ENCODE measurements at places on chromosomes 3 and 15.

GRCh38 chr3:23659274-23659673, 146.5 kb upstream of the UBE2E1 start:
- H3K27me3 ChIP-seq = no peaks in the 10 kb centered on the region
- no peak for DNase-seq
- no peaks in the 10 kb centered on the region for H3K36me3 ChIP-seq
- H3K4me3 ChIP-seq = no peak overlapping the region
- no peak overlapping the region for H3K27ac ChIP-seq

- no peak for DNase-seq
- H3K27me3 ChIP-seq = no peaks in the 10 kb centered on the region
- peaks cover 22% of the 10 kb centered on the region for H3K4me1 ChIP-seq
- no peaks in the 10 kb centered on the region for H3K36me3 ChIP-seq
These were observed 222.2 kb upstream of the ATP11B start for GRCh38 chr3:182570946-182571594.

GRCh38 chr3:61631108-61631769, 69.9 kb downstream of the PTPRG start:
- H3K27ac ChIP-seq = no peak overlapping the region
- H3K27me3 ChIP-seq = no peaks in the 10 kb centered on the region
- no peak for DNase-seq

DNA sequence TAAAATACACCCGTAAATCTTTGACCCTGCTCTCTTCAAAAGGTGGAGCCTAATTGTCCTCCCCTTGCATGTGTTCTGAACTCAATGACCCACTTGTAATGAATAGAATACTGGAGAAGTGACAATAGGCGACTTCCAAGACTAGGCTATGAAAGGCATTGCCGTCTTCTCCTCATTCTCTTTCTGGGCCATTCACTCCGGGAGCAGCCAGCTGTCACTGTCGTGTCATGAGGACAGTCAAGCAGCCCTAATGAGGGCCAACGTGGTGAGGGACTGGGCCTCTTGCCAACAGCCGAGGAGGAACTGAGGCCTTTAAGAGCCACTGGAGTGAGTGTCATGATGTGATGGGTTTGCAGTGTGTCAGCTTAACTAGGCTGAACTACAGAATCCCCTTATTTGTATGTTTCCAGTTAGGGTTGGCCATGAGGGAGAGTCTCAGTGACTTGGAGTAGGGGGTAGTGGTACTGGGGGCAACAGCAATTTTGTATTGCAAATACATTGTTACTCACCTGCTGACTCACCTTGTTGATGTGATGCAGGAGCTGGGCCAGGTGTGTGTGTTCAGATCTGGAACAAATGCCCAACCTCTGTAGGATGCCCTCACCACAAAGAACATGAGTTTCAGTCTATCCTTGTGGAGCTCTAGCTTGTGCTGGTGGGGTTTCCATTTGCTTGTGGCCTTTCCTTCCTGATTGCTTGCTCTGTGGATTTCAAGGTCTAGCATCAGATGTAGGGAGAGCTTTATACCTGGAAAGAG, 188.5 kb upstream of the PROK2 start:
- H3K4me3 ChIP-seq = no peak overlapping the region
- H3K27me3 ChIP-seq = no peaks in the 10 kb centered on the region
- no peak overlapping the region for H3K27ac ChIP-seq
- no peak for DNase-seq
- no peaks in the 10 kb centered on the region for H3K4me1 ChIP-seq

DNA sequence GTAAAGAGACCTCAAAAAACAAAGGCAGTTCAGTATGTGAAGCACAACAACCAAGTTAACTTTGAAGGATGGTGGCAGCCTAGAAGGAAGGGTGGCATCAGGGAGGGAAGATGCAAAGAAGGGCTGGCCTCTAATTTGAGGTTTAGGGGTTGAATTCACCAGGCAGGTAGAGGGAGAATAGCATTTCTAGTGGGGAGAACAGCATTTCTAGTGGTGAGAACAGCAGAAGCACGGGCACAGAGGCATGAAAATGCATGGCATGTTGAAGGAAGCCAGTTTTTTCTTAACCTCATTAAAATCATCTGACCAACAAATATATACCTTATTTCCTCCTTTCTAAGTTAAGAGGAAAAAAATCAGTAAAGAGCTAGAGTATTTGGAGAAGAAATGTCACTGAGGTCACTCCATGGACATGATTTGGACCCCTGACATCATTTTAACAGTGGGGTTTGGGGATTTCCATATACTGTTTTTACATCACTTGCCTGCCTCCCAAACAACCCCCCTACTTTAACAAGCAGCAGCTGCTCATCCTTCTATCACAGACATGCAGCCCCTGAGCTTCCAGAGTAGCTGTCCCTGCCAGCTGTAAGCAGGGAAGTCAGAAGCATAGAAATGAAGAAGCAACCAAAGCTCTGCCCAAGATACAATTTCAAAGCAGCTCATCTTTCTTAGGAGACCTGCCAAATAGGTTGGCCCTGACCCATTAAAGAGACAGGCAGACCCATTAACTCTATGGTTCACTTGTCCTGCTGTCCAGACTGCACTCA, 2.4 kb upstream of the POPDC2 start:
- peak overlapping the region; percentile 82 for H3K27ac ChIP-seq
- H3K4me1 ChIP-seq = peaks cover 54% of the 10 kb centered on the region
- no peak overlapping the region for H3K4me3 ChIP-seq
- peaks cover 4% of the 10 kb centered on the region for H3K36me3 ChIP-seq

DNA sequence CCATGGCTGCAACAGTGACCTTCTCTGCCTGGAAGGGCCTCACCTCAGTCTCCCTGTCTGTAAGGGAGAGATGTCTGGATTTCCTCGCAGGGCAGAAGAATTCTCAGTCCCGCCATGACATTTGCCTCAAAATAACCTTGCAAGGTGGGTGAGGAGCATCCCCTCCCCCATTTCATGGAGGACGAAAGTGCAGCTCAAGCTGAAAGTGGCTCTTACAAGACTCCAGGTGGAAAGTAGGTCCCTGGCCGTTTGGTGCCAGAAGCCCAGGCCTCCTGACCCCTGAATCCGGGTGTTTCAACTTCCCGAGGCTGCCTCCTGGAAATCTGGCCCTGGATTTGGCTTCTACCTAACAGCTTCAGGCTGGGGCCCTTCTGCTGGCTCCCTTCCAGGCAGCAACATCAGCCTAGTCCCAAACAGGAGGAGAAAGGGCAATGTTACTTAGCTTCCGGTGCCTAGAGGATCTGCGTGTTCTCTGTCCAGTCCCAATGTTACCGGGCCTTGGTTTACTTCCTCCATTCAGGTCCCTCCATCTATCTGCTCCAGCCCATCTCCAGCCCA, 769 bp upstream of the CSPG4 start:
- H3K4me1 ChIP-seq = peaks cover 77% of the 10 kb centered on the region
- H3K27me3 ChIP-seq = no peaks in the 10 kb centered on the region
- H3K36me3 ChIP-seq = no peaks in the 10 kb centered on the region
- H3K27ac ChIP-seq = peak overlapping the region; percentile 96
- peak overlapping the region; percentile 78 for H3K4me3 ChIP-seq

- DNase-seq = no peak
- no peak overlapping the region for H3K4me3 ChIP-seq
- no peaks in the 10 kb centered on the region for H3K27me3 ChIP-seq
- H3K27ac ChIP-seq = no peak overlapping the region
- H3K4me1 ChIP-seq = no peaks in the 10 kb centered on the region
These were observed 67.2 kb upstream of the GCSAM start for GRCh38 chr3:112200317-112200666.

DNA sequence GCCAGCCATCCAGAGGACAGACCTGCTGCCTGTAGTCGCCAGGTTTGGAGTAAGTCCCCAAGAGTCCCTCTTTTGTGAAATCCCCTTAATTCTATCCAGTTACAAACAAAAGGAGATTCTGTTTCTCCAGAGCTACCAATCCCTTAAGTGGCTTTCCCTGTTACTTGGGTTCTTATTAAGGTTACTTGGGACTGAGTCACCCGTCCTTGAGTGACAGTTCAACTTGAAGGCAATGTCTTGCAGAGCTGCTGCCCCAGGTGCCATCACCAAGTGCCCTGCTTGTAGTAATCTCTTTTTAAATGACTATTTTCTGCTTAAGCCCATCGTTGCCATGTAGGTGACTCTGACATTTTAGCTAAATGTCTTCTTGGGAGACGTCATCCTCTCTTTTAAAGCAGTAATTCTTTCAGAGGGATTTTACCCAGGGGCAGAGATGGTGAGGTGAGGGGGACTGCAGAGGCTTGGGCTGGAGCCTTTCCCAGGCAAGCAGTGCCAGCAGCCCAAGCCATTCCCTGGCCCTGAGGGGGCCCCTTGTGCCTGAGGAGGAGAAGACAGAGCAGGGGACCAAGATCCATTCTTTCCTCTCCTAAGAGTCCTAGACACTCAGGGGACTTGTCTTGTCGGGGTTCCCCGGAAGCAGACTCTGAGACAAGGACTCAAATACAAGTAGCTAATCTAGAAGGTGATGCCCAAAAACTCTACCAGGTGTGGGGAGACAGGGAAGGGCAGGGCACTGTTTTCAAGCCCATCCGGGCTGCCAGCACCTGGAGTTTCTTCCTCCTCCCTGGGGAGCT, 253.7 kb downstream of the PLCL2 start:
- H3K27ac ChIP-seq = no peak overlapping the region
- H3K27me3 ChIP-seq = no peaks in the 10 kb centered on the region
- no peak for DNase-seq
- no peaks in the 10 kb centered on the region for H3K4me1 ChIP-seq
- no peaks in the 10 kb centered on the region for H3K36me3 ChIP-seq

- H3K4me3 ChIP-seq = no peak overlapping the region
- H3K36me3 ChIP-seq = no peaks in the 10 kb centered on the region
- H3K27me3 ChIP-seq = peaks cover 6% of the 10 kb centered on the region
- no peak for DNase-seq
These were observed 7.3 kb downstream of the CCDC33 start for GRCh38 chr15:74243431-74243830.

GRCh38 chr3:5194801-5195509, 7.4 kb downstream of the EDEM1 start:
- H3K27me3 ChIP-seq = no peaks in the 10 kb centered on the region
- peak overlapping the region; percentile 29 for H3K27ac ChIP-seq
- no peak for DNase-seq
- no peak overlapping the region for H3K4me3 ChIP-seq

- DNase-seq = no peak
- H3K4me1 ChIP-seq = no peaks in the 10 kb centered on the region
- no peak overlapping the region for H3K27ac ChIP-seq
- H3K36me3 ChIP-seq = peaks cover 20% of the 10 kb centered on the region
These were observed 22.4 kb downstream of the PRKCI start for GRCh38 chr3:170244576-170244975.

- H3K4me1 ChIP-seq = peaks cover 11% of the 10 kb centered on the region
- no peaks in the 10 kb centered on the region for H3K36me3 ChIP-seq
- peak overlapping the region; percentile 30 for H3K27ac ChIP-seq
- H3K27me3 ChIP-seq = no peaks in the 10 kb centered on the region
- peak; percentile 89 for DNase-seq
- no peak overlapping the region for H3K4me3 ChIP-seq
These were observed 29.0 kb upstream of the TIMP4 start for GRCh38 chr3:12187448-12188327.

DNA sequence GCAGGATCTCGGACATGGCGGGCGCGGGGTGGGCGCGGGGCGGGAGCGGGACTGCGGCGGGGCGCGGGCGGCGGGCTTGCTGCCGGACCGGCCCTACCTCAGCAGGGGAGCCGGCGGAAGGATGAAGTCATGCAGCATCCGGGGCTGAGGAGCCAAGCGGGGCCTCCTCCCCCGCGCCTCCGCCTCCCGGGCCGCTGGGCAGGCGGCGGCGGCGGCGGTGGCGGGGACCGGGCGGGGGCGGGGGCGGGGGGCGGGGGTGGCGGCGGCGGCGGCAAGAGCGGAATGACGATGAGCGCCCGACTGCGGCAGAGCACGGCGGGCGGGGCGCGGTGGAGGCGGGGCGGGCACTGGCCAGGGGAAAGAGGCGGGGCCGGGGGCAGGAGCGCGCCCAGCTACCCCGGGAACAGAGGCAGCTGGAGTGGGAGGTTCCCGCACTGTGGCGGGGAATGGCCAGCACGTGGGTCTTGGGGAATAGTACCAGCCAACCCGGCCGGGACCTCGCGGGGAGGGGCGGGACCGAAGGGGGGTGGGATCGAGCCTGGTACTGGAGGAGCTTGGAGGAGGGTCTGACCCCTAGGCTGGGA, at the start of gene CAMK2N2:
Gene CAMK2N2 (minus strand): TSS at position 284 of the 584 bp plus-strand sequence. CDS start 268 bp downstream, at position 16.
- H3K27me3 ChIP-seq = peaks cover 11% of the 10 kb centered on the region
- H3K4me3 ChIP-seq = peak within 1 kb of the TSS; percentile 51
- H3K27ac ChIP-seq = no peak within 1 kb of the TSS
- peaks cover 8% of the 10 kb centered on the region for H3K36me3 ChIP-seq
- H3K4me1 ChIP-seq = peaks cover 38% of the 10 kb centered on the region

DNA sequence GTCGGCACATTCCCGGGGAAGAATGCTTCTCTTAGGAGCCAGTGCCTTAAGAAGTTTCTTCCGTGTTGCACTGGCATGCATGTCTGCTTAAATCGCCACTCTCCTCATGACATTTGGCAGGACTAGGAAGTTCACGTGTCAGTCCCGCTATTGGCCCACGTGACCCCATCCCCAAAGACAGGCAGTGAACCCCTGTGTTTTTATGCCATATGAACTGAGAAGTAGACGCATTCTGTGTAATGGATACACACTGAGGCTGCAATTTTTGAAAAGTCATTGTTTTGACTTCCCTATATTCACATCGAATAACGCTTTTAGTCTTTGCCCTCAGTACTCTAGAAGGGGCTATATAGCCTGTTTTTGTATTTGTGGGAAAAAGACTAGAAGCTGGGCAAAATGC, 125.6 kb upstream of the TBL1XR1 start:
- no peaks in the 10 kb centered on the region for H3K36me3 ChIP-seq
- no peak overlapping the region for H3K27ac ChIP-seq
- DNase-seq = no peak
- H3K4me3 ChIP-seq = no peak overlapping the region

GRCh38 chr15:68224108-68224507, 5.4 kb downstream of the CLN6 start:
- no peak overlapping the region for H3K4me3 ChIP-seq
- H3K36me3 ChIP-seq = no peaks in the 10 kb centered on the region
- DNase-seq = peak; percentile 24
- H3K27me3 ChIP-seq = no peaks in the 10 kb centered on the region
- H3K4me1 ChIP-seq = peaks cover 10% of the 10 kb centered on the region

DNA sequence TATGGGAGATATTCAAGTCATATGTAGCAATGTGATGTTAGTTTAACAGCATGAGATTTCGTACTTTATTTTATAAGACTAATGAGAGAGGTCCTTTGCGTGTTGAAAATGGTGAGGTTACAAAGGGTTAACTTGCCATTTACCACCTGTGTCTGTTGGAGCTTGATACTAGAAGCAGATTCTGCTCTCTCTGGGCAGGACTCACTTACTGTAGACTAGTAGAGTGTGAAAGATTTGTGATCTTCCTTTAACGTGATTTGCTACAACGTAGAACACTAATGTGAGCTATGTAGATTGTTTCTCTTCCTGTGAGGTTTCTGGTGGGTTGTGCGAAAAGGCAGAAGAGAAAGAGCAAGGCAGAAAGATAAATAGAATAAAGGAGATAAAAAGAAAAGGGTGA, 1.1 kb downstream of the TP63 start:
- no peaks in the 10 kb centered on the region for H3K36me3 ChIP-seq
- DNase-seq = no peak
- no peak overlapping the region for H3K27ac ChIP-seq
- no peaks in the 10 kb centered on the region for H3K27me3 ChIP-seq
- no peaks in the 10 kb centered on the region for H3K4me1 ChIP-seq

GRCh38 chr3:66756468-66757036, 241.6 kb upstream of the KBTBD8 start:
- H3K36me3 ChIP-seq = no peaks in the 10 kb centered on the region
- H3K27me3 ChIP-seq = no peaks in the 10 kb centered on the region
- no peak for DNase-seq
- H3K4me3 ChIP-seq = no peak overlapping the region
- no peaks in the 10 kb centered on the region for H3K4me1 ChIP-seq
- no peak overlapping the region for H3K27ac ChIP-seq

GRCh38 chr15:64426845-64427465, 33.4 kb upstream of the ZNF609 start:
- peaks cover 67% of the 10 kb centered on the region for H3K36me3 ChIP-seq
- DNase-seq = no peak
- peaks cover 17% of the 10 kb centered on the region for H3K4me1 ChIP-seq
